ENCODE measurements at places on chromosomes 4 and X.

DNA sequence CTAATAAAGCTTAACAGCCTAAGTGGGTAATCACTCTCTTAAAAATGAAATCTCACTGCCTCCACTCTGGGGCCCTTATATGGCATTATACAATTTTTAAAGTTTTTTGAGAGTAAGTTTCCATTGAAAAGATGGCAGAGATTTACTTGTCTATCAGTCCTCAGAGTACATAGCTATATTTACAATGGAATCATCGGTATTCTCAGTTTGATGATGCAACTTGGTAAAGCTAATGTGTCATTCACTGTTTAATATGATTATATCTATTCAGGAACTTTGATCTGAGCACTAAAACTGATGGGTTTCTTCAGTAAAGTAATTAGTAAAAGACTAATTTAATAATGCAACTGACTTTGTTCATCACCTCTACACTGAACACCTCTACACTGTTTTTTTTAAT, 51.6 kb downstream of the CT47B1 start:
- DNase-seq, result no peak

GRCh38 chrX:43949669-43950068, 23.5 kb downstream of the NDP start:
- peak; percentile 10 for DNase-seq

DNA sequence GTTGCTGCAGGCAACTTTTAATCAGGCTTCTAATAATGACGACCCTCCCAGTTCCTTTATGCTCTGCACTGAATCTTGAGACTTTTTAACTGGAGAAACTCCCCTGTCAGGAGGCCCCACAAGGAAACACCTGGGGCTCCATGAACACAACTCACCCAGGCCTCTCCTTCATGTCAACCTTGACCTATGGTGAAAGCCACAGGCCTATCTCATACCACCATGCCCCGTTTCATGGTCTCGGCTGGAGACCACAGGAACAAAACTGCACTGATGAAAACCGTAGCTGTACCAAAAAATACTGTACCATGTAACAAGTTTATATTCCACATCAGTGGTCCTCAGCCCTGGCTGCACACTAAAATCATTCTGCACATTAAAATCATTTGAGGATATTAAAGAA, 57.0 kb downstream of the ZNF827 start:
- DNase-seq, result no peak

GRCh38 chr4:99104153-99104552, 15.6 kb upstream of the ADH5 start:
- no peak for DNase-seq

DNA sequence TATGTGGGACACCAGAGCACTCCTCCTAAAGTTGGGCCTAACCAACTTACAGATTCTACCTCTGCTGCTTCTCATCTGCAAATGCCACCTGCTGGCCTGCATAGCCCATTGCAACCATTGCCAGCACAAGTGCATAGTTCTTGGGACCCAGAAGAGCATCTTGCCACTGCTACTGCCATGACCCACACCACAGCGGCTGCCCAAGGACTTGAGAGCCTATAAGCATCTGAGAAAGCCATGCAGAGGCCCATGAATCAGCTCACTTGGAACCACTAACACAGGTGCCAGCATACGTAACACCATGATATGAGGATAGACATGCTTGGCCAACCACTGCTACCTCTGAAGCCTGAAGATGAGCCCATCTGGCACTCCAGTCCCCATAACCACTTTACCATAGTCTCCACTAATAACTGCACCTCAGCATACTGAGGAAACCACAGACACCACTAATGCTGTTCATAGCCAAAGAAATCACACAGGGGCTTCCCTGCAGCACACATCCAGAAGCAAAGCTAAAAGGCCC, 258.1 kb upstream of the AGTR2 start:
- no peak for DNase-seq

DNA sequence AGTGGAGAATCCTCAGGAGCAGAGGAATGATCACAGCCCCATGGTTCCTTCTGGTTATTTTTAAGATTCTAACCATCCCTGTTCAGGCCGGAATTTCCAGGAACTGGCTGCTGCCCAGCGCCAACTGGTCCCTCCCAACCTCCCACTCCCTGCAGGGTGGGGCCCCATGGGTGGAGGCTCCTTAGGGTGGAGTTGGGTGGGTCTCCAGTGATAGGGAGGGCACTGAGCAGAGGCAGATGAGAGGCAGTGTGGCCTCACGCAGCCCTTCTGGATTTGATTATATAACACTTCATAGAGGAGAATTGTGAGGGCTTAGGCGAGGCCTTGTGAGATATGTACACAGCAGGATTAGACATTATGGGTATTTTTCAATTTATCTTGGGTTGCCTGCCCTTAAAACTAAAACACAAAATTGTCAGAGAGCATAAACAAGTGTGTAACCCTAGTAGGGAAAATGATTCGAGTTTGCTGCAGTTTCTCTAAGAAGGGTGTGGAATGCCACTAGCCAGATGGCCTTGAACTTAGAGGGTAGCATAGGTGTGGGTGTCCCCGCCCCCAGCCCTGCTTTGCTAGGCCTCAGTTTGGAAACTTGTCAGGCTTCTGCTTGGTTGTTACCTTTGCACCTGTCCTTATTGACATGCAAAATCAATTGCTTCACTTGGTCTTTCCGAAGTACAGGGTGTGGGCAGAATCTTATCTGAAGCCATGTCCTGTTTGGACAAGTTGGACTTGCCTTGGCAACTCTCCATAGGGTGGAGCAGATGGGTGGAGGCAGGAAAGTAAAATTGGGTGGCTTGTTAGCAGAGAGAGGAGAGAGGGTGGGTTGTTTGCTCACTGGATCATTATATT, 9.4 kb downstream of the KLF3 start:
- DNase-seq, result no peak

GRCh38 chrX:131779741-131780140, 235.9 kb downstream of the OR13H1 start:
- no peak for DNase-seq

- DNase-seq, result peak; percentile 26
Observed at GRCh38 chr4:40749717-40750460, at the start of gene NSUN7. Gene NSUN7, plus strand, starts transcription at chr4:40749955. Its CDS starts 739 bp downstream, at chr4:40750694.

Data from activated CD4-positive, alpha-beta T cell treated with anti-CD3 and anti-CD28 coated beads, Interleukin-2, amount 50 U/mL, for 48 hours (primary cell).